Stimulated activated CD4-positive, alpha-beta T cell treated with anti-CD3 and anti-CD28 coated beads, TNF-alpha, amount 100 ng/mL, for 4 hours (primary cell): ENCODE measurements at places on chromosomes 13 and 19.

DNA sequence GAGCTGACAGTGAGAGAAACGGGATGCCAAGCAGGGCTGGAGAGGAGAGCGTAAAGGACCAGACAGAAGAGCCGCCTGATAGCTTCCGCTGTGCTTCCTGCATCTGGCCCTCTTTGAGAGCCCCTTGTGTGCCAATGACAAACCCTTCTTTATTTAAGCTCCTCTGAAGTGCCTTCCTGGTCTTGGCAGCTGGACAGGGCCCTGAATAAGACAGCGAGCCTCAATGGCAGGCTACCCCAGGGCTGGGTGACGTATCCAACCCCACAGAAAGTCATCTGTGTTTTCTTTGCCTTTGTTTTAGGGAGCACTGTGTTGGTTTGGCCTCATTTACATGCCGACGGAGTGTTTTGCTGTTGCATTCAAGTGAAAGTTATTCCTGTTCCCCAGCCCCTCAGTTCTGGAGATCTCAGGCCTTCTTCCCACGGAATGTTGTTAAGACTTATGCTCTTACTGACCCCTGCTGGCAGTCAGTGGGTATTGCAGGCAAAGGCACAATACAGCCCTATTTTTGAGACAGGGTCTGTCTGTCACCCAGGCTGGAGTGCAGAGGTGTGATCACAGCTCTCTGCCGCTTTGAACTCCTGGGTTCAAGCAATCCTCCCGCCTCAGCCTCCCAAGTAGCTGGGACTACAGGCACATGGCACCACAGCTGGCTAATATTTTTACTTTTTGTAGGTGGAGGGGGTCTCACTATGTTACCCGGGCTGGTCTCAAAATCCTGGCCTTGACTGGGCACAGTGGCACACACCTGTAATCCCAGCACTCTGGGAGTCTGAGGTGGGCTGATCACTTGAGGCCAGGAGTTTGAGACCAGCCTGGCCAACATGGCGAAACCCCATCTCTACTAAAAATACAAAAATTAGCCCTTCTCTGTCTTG is 16.8 kb downstream of the CCL25 start:
- no peak for DNase-seq

DNA sequence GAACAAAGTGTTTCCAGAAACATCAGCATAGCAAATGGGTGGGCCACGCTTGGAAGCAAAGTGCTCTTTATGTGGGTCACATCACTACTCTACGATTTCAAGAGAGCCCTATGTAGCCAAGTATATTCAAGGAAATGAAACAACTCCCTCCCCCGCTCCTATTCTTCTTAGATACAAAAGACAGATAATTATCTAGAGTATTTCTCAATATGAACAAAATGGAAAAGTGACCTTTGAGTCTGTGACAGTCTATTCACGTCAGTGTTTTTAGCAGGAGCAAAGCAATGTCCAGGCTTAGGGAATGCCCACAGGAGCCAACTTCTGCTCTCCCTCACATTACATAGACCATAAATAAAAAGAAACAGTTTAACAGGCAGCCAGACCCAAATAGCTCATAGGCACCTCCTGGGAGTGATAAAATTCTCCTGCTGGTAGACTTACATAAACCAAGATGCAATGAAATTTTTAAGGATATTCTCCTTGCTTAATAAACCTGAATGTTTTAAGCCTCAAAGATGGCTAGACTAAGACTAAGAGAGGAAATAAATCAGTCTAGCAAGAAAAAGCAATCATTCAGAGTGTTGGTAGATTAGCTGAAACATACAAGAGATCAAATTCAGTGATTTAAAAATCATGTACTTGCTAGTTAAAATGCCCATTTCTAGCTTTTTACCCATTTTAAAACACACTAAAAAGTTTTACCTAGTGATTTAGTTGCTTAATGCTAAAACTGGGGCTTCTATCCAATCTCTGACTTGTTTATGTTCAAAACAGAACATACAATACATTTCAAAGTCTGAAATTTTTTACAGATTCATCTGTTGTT is 182.8 kb downstream of the RGCC start:
- DNase-seq, result no peak

GRCh38 chr13:78036841-78037240 is 118.2 kb upstream of the EDNRB start:
- DNase-seq, result no peak

DNA sequence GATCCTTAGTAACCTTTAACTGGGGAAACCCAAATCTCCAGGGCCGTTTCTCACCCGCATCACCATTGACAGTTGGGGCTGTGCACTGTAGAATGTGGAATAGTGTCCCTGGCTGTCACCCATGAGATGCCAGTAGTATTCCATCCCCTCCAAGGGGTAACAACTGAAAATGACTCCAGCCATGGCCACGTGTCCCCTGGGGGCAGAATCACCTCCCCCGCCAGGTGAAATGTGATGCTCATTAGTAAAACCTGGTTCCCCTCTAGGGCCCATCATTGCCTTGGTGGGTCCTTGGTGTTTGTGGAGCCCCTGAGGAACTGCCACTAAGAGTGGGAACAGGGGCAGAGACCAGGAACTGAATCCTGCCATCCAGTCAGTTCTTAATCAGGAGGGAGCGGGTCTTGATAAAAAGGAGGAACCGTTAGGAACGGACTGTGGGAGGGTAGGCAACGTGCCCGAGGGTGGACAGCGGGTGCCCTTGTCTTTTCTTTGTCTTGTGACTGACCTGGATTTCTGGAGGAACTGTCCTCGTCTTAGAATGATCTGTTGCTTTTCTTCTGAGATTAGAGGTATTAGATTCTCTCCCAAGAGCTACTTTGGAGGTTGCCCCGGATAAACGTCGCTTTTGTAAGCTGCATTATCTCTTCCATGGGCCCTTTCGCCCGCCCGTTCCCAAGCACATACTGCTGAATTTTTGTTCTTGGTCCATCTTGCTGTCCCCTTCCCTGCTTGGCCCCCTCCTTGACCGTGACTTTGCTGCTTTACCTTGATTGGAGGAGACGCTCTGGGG is 3.5 kb downstream of the MYO9B start:
- no peak for DNase-seq

GRCh38 chr19:7844951-7845350 is 14.9 kb downstream of the EVI5L start:
- DNase-seq, result no peak

GRCh38 chr19:31377736-31378135 is 28.5 kb upstream of the TSHZ3 start:
- no peak for DNase-seq

DNA sequence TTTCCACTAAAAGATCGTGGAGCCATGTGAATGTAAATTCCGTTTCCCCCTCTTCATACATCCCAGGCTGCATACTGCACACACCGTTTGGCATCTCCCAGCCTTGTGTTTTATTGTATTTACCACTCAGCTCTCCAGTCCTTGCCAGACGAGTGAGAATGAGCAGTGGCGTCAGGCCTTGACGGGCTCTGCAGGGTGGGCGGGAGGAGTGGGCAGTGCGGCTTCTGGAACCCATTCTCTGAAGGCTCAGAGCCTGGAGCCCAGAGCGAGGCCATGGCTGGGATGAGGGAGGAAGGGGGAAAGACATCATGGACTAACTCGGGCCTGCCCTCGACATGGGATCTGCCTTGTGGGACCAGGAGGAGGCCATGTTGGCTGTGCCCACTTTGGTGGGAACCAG is 25.1 kb downstream of the BICRA start:
- DNase-seq, result no peak

DNA sequence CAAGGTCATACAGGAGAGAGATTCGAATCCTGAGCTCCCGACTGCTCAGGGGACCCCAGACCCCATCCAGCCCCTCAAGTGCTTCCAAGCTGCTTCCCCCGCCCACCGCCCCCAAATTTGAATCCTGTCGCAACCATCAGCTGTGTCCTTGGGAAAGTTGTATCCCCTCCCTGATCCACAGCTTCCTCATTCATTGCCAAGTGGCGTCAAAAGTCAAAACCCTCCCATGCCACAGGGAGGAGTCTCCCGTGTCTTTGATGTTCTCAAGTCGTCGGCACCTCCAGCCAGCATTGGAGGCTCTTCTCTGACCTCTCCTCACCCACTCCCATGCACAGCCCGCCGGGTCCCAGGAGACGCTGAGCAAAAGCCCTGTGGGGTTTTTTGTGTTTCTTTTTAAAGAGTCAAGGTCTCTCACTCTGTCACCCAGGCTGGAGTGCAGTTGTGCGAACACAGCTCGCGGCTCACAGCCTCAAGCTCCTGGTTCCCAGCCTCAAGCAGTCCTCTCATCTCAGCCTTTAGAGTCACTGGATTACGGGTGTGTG is 2.8 kb upstream of the IFI30 start:
- DNase-seq, result no peak

DNA sequence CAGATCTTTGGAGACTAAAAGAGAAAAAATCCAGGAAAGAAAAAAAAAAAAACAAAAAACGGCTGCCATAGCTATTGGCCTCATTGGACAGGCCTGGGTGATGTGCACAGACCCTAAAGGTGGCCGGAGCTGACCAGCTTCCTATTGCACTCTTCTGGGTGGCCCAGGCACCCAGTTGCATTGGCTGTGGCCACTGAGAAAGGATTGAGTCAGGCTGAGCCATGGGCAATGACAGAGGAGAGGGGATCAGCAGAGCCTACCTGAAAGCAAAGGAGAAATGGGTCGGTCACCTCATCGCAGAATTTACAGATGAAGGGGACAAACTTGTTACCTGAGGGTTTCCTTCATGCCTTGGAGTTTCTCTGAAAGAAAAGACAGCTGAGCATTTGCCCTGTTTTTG is 17.3 kb downstream of the HMGB1 start:
- DNase-seq, result no peak

GRCh38 chr19:11345122-11345803 is 805 bp downstream of the TMEM205 start:
- DNase-seq, result no peak

DNA sequence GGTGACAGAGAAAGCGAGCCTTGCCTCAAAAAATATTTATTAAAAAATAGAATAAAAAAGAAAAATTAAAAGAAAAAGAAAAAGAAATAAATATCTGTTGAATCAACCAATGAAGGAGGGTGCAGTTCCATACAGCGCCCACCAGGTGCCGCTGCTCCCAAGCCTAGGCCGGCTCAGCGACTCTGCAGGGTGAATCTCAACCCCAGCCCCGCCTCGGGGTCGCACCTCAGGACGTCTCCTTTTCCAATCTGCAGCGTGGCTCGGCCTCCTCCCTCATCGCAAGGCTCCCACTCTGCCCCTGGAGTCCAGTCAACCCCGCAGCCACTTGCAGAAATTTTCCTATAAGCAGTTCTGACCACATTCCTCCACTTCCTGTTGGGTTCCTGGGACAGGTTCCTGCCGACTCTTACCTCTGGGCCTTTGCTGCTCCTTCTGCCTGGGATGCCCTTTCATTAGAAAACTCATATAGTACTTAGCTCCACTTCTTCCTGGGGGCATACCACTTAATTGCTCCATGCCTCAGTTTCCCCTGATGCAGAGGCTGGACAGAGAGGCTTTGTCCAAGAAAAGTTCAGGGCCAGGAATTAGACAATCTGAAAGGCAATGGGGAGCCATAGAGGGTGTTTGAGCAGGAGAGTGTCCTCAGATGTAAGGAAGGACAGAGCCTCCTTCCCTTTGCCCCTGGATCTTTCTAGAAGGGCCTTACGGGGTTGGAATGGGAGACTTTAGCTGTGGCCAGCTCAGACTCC is 24.3 kb downstream of the NFILZ start:
- peak; percentile 46 for DNase-seq

- DNase-seq, result no peak
Measured at GRCh38 chr13:40205771-40206240, 460.6 kb downstream of the FOXO1 start.

DNA sequence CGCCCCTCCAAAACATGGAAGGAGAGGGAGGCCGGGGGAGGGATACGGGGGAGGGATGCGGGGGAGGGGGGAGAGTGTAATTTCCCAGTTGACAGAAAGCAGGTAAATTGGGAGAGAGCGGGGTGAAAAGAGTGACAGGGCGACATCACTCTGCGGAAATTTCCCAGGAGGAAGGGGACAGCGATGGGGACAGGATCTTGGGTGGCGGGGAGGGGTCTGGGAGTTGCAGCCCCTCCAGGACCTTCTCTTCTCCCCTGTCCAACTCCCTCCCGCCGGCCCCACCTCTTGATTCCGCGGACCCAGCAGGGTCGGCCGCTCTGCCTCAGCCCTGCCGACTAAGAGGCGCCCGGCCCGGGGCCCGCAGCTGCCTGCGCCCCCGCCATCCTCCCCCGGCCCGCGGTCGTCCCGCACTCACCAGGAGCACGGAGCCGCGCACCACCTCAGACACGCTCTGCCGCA is 108.0 kb upstream of the DOCK9 start:
- no peak for DNase-seq

DNA sequence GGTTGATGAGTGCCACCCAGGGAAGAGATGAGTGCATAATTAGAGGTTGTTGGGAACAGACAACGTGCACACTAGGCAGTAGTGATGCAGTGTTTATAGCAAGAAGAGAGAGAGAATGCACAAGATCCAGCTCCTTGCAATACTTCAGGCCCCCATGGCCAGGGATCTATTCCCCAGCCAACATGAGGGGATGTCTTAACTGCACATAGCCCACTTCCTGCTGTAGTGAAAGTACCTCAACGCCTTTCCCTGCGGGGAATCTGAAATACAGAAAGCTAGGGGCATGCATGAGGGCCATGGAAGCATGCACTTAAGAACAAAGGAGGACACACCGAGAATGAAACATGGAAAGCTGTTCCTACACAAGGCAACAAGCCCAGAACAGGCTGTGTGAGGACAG is 636.7 kb upstream of the GPC6 start:
- DNase-seq, result no peak

DNA sequence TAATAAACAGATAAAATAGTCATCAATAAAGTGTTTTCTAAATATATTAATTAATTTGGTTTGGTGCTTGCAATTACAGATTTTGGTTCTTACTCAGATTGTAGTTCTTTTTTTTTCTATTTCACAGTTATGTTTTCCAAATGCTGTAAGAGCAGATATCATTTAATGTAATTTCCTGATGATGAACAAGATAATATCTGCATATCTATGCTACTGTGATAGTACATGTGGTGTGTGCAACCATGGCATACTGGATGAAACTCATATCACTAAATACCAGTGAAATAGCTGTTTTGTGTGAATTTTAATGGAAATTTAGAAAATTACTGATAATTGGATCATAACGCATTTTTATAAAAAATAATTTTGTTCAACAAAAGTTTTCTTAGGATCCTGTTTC is 88.8 kb upstream of the MAB21L1 start:
- no peak for DNase-seq

DNA sequence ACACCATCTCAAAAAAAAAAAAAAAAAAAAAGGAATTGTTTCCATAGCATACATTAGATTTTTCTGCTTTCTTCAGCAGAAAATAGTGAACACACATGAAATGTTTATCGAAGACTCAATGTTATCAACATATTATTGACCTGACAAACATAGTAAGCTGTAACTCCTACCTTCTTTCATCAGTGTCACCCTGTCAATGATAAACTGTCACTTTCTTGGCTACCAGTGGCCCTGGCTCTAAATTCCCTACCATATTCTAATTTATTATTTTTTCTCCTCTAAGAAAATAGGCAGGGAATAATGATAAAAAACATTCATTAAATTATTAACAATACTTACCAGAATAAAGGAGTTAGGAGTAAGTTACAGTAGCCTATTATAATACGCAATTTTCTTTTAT is 127.3 kb upstream of the KLHL1 start:
- DNase-seq, result no peak

DNA sequence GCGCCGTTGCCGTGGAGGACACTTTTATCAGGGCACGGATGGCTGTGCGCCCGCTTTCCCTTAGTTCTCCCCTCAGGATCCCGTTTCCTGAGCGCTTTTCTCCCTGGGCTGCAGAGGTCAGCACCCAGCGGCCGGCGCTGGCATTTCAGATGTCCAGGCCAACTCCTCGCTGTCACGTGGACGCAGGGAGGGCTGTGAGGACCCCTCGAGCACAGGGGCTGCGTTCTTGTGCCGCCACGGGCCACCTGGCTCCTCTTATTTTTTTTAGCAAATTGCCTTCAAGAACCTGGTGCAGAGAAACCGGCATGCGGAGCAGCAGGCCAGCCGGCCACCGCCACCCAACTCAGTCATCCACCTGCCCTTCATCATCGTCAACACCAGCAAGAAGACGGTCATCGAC is 22.3 kb downstream of the ATP4B start:
- DNase-seq, result no peak
